ENCODE measurements at places on chromosomes 1 and 21.
A peak's percentile ranks its signal among the peaks of the same experiment; 100 is the strongest.

- no peak for DNase-seq
Observed at GRCh38 chr1:226633541-226634165, 85.1 kb downstream of the STUM start.

DNA sequence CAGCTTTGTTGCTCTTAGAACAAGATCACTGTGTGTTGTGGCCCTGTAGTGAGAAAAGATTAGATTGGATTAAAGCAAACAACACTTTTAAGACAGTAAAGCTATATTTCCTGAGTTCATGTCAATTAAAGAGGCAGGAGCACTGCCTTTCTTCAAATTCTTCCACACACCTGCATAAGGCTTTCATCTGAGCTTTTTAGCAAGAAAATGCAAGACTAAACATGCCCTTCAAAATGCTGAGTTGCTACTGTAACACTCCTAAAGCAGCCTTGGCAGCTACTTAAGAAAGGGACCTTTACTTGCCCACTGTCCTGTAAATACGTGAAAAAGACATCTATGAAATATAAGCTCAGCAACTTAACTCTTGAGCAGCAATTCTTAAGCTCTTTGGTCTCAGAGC, 11.8 kb downstream of the DPH5 start:
- DNase-seq, result no peak

GRCh38 chr1:68459796-68460195, 10.0 kb upstream of the RPE65 start:
- DNase-seq, result peak; percentile 11

- no peak for DNase-seq
Observed at GRCh38 chr1:101175466-101175865, 61.4 kb upstream of the S1PR1 start.

- no peak for DNase-seq
Observed at GRCh38 chr1:37954316-37954971, 7.6 kb upstream of the INPP5B start.

GRCh38 chr1:100392756-100393155, 40.5 kb downstream of the CDC14A start:
- no peak for DNase-seq

DNA sequence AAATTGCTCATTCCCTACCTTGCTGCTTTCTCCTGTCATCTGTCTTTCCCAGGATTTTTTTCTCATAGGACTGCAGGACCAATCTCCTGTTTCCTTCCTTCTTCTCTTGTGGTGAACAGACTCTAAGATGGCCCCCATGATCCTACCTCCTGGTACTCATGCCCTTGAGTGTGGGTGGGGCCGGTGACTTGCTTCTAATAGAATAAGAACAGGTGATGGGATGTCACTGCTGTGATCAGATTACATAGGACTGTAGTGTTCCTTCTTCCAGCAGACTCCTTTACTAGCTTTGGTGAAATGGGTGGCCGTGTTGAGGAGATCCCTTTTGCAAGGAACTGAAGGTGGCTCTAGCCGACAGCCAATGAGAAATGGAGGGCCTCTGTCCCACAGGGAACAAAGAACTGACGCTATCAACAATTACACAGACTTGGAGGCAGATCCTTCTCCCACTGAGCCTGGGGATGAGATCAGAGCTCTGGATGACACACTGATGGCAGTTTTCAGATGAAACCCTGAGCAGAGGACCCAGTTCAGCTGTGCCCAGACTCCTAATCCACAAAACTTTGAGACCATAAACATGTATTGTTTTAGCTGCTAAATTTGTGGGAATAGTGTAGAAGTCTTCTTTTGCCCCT, 7.5 kb downstream of the GSTM3 start:
- no peak for DNase-seq

DNA sequence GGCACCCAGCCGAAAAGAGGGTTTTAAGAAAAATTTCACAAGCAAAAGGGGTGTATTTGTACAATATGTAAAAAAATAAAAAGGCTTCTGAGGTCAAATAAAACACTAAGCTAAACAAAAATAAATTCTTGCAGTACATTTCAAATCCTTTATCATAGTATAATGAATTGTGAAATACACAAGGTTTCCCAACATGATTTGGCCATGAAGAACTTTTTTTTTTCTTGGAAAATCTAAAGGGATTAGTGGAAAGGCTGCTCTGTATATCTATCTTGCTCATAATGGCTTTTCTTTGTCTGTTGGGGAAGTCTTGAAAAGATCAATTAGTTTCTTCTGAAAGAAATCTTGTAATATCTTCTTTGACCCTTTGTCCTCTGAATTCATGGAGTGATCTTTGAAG, 593.4 kb downstream of the PLPP3 start:
- no peak for DNase-seq

- no peak for DNase-seq
Observed at GRCh38 chr1:9591669-9592509, 3.2 kb downstream of the TMEM201 start.

- peak; percentile 95 for DNase-seq
Observed at GRCh38 chr1:159598196-159598595, 10.6 kb downstream of the APCS start.

GRCh38 chr1:15848143-15848928, 829 bp downstream of the SPEN start:
- DNase-seq, result no peak

Measured in non-pigmented ciliary epithelial cell (primary cell).